ENCODE measurements at places on chromosomes 13 and 19.

- no peak for DNase-seq
Measured at GRCh38 chr19:46611776-46612175, 10.6 kb downstream of the CALM3 start.

DNA sequence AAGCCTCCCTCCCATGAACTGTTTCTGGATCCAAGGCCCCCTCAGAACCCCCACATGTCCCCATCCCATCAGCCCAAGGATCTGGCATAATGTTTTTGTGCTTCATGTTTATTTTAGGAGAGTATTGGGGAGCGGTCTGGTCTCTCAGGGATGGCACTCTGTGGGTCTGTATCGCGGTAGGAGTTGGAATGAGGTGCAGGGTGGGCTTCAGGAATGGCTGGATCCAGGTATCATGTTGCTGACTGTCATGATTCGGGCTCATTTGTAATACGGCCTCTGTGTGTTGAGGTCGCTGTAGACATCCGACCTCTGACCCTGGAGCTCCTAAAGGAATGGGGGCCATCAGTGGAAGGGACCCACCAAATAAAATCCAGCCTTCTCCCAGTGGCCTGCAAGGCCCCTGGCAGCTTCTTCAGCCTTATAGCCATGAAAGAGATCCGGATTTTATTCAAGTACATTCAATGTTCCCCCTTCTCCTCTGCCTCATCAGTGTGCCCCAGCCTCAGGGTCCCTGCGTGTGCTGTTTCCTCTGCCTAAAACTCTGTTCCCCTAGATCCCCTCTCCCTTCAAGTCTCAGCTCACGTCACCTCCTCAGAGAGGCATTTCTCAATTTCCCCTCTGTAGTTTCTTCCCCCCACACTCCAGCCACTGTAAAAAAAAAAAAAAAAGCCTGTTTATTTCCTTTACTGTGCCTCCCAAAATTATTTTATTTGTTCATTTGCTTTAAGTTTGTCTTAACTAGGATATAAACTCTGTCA, 2.2 kb downstream of the HCST start:
- DNase-seq: no peak

GRCh38 chr13:33213024-33213768, 72.4 kb downstream of the STARD13 start:
- DNase-seq: peak; percentile 47

- peak; percentile 53 for DNase-seq
Measured at GRCh38 chr19:55656988-55657747, 2.3 kb downstream of the U2AF2 start.

GRCh38 chr19:46998445-46999125, 21.1 kb upstream of the NPAS1 start:
- DNase-seq: no peak

- no peak for DNase-seq
Measured at GRCh38 chr19:57192077-57192420, 749 bp downstream of the ZNF264 start.

DNA sequence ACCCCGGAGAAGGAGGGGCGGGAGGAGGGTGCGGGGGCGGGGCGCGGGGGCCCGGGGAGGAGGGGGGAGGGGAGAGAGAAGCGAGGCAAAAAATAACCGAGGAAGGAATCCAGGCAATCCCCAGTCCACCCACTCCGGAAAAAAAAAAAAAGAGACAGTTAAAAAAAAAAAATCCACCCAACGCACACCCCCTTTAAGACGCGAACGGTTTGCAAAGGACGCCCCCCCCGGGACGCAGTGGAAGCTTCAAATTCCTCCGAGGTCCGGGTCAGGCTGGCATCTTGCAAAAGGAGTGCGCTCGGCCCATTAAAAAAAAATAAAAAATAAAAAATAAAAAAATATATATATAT, at the start of gene CACNA1A:
TSS of gene CACNA1A (minus strand) at position 9 of the 350 bp plus-strand sequence. CDS start 255 bp downstream, outside the sequence.
- DNase-seq: no peak

DNA sequence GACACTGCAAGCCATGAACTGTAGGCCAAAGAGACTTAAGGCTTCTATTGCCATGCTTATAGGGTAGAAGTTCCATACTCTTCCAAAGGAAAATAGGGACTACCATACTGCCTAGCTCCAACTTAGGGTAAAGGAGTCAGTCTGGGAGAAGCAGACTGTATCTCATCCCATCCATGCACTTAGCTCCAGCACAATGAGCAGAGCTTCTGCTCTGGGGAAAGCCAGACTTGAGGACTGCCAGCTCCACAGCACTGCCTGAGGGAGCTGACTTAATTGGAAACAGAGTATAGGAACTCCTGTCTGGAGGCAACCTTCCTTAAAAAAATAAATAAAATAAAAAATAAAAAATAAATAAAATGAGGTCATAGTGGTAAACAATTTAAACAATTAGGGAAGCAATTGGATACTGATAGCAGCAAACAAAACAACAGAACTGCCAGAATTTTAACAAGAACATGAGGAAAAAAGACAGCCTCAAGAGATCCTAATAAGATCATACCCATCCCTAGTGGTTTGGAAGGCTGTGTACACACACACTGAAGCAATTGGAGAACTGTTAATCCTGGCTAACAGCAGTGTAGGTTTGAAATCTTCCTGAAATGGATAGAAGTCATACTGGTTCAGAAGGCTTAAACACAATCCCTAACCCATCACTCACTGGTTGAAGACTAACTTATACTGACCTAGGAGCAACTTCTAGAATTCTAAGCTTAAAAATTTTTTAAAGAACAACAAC, 550.1 kb downstream of the TBC1D4 start:
- no peak for DNase-seq

DNA sequence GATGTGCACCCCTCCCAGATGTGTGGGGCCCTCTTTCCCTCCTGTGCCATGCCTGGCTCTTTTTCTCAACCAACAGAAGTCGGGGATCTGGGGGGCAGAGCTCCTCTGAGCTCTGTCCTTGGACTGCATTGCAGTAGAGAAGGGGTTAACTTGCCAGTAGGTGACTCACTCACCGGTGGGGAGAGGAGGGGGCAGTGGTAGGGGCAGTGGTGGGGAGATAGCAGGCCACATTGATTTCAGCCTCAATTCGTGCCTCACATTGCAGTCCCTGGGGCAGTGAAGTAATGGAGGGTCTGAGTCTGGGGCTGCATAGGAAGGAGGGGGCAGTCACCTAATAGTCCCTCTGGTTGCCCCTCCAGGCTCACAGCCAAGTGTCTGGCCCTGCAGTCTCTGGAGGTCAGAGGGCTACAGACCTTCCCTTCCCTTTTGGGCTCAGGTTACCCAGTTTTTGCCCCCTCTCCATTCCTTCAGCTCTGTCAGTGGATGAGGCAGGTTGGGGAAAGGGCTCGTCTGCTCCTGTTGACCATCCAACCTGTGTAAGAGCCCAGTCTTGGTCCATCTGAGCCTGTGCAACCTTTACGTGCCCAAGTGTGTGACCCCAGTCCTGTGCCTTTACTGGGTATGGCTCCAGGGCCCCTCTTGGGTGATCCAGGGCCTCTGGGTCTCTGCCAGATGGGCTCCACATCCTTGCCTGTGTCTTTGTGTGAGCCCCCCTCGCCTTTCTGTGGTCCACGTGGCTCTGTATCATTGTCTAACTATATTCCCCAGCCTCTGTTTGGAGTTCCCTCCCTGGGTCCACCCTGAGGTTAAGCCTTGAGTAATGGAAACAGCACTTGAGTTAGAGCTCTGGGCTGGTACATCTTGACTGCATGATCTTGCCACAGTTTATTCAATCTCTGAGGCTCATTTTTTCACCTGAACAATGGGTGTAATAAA, 13.0 kb downstream of the CIC start:
- DNase-seq: no peak

DNA sequence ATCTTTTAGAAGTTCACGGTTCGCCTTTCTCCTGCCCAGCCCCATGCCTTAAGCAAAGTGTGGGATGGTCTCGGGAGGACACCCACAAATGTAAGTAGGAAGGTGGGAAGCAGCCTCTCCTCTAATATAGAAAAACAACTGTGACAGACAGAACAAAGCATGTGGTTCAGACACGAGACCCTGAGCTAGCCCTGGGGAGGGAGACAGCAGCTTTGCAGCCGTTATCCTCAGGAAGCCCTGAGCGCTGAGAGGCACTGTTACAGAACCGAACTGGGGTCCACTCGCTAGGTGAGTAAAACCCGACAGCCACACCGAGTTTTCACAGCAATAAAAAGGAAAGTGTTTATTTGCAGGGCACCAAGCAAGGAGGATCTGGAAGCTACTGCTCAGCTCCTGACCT, 210.6 kb downstream of the UQCRFS1 start:
- no peak for DNase-seq

DNA sequence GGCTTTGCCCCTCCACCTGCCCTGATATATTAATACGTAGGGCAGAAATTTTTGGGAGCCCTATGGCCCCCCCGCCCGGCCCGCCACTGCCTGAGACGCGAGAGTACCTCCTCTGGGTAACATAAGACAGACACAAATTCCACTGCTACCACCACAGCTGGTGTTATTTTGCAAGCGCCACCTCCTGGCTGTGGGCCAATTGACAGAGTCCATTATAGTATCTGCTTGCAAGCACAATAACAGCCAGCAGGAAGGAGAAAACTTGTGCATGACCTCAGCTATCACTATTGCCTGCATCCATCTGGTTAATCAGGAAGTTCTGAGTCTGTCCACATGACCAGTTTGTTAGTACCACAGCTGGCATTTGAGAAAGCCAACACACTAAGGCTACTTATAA, 25.3 kb upstream of the OR10H2 start:
- peak; percentile 45 for DNase-seq

DNA sequence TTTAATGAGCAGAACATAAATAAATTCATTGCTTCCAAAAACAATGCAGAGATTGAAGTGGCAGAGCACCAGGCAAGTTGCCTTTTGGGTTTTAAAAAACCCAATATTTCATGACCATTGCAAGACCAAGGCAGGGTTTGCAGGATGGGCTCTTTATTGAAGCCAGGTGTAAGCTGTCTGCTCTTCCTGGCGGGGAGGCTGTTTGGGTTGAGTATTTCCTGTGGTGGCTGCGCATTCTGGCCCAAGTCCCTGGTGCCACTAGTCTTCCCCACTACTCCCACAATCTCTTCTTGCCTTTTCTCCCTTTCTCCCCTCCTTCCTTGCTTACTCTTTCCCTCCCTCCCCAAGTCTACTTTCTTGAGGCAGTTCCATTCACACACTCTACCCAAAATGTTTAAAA, 116.4 kb downstream of the AKAP11 start:
- no peak for DNase-seq

DNA sequence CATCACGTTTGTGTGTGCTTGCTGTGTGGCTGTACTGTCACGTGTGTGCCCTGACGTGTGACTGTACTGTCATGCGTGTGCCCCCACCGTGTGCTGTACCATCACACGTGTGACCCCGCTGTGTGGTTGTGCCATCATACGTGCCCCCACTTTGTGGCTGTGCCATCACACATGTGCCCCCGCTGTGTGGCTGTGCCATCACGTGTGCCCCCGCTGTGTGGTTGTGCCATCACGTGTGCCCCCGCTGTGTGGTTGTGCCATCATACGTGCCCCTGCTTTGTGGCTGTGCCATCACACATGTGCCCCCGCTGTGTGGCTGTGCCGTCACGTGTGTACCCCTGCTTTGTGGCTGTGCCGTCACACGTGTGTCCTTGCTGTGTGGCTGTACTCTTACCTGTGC, 25.7 kb downstream of the TFDP1 start:
- DNase-seq: no peak

DNA sequence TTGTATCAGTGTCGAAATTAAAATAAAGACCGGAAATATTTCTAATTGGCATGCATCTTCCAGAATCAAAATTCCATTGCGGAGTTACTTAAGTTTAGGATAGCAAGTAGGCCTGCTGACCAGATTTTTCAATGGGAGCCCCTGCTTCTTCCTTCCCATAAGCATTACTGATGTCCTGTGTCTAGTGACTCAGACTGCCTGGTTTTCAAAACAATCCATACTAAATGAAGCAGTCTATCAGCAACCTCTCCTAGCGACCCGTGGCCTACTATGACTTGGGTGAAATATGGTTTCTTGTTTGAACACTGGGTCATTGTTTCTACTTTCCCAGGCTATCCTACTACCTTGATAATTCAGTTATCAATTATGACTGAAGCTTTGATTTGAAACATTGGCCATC, 571.6 kb downstream of the TBC1D4 start:
- DNase-seq: no peak

- DNase-seq: no peak
Measured at GRCh38 chr13:31090096-31090495, 71.6 kb downstream of the HSPH1 start.

DNA sequence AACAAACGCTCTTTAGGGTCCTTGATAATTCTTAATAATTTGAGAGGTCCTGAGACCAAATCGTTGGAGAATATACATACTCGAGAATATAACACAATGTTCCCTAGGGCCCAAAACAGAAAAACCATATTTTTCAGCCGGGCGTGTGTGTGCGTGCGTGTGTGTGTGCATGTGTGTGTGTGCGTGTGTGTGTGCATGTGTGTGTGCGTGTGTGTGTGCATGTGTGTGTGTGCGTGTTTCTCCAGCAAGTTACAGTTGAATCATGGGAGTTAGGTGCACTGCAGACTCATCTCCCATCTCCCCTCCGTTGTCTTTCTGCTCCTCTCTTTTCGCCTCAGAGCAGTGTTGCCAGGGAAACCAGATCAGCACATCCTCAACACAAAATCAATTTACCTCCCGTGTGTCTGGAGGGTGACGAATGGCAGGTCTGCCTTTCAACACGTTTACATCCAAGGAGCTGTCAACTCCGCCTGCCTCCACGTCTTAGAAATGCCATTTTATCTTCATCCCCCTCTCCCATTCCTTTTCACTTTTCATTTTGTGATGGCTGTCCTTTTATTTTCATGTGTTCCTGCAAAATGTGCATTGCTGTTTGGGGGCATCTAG, 8.3 kb upstream of the PNMA8B start:
- no peak for DNase-seq

GRCh38 chr13:83515268-83516015, 366.8 kb downstream of the SLITRK1 start:
- DNase-seq: no peak

DNA sequence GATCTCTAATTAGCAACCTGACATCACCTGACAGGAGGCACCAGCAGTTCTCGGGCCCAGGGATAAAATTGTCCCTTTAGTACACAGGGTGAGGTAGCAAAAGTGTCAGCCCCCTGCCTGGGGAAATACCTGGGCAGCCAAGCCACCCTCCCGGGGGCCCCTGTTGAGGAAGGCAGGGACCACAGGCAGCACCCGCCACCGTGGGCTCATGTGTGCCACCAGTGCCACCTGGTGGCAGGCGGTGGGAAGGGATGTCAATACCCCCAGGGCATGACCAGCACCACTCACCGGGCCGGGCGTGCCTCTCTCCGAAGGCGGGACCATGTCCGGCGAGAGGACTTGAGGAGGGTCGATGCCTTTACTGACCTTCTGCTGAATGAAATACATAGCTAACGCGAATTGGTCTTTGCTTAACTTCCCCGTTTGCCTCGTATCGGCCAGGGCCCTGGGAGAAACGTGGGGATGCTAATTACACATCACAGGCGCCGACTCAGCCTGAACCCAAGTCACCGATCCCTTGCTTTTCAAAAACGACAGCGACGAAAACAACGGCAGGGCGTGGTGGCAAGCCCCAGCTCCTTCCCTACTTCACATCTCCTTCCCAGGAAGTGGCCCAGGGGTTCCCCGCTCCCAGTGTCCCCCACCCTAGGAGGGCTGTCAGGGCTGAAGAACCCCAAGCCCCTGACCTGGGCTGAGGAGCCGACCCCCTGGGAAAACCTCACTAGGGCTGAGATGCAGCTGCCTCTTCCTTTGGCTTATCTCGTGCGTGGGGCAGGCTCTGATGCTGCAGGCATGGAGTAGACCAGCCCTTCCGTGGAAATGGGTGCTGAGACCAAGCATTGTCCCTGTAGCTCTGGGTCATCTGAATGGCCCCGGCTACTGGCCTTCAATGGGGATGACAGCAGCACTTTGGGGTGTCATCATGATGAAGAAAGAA, 53.8 kb downstream of the EPS15L1 start:
- no peak for DNase-seq

- no peak for DNase-seq
Measured at GRCh38 chr13:96426167-96426566, 336.3 kb downstream of the HS6ST3 start.

Data from LNCaP clone FGC (cell line).